Pancreas (tissue), 10 donors: ENCODE measurements at places on chromosomes 3 and 15. TPM values are rescaled to one million over a fixed set of nuclear protein-coding genes. Genes with fewer than 3 reads are reported as not detected.

- H3K36me3 ChIP-seq: no peaks in the 10 kb centered on the region
- H3K27me3 ChIP-seq: no peaks in the 10 kb centered on the region
- DNase-seq: no peak
- H3K4me1 ChIP-seq: no peaks in the 10 kb centered on the region
- no peak overlapping the region for H3K4me3 ChIP-seq
Measured at GRCh38 chr3:41464401-41464800, 265.1 kb downstream of the CTNNB1 start.

- no peaks in the 10 kb centered on the region for H3K36me3 ChIP-seq
- no peak overlapping the region for H3K27ac ChIP-seq
- no peaks in the 10 kb centered on the region for H3K27me3 ChIP-seq
- no peak overlapping the region for H3K4me3 ChIP-seq
- H3K4me1 ChIP-seq: no peaks in the 10 kb centered on the region
Measured at GRCh38 chr3:37737134-37737533, 124.5 kb upstream of the CTDSPL start.

GRCh38 chr3:67704322-67704721, 49.9 kb upstream of the SUCLG2 start:
- no peaks in the 10 kb centered on the region for H3K36me3 ChIP-seq
- H3K27ac ChIP-seq: no peak overlapping the region
- no peak overlapping the region for H3K4me3 ChIP-seq
- DNase-seq: no peak

SCAPER gene
- polyA plus RNA-seq: 3.0 TPM

CPEB1 gene
- 0.68 TPM for polyA plus RNA-seq

DNA sequence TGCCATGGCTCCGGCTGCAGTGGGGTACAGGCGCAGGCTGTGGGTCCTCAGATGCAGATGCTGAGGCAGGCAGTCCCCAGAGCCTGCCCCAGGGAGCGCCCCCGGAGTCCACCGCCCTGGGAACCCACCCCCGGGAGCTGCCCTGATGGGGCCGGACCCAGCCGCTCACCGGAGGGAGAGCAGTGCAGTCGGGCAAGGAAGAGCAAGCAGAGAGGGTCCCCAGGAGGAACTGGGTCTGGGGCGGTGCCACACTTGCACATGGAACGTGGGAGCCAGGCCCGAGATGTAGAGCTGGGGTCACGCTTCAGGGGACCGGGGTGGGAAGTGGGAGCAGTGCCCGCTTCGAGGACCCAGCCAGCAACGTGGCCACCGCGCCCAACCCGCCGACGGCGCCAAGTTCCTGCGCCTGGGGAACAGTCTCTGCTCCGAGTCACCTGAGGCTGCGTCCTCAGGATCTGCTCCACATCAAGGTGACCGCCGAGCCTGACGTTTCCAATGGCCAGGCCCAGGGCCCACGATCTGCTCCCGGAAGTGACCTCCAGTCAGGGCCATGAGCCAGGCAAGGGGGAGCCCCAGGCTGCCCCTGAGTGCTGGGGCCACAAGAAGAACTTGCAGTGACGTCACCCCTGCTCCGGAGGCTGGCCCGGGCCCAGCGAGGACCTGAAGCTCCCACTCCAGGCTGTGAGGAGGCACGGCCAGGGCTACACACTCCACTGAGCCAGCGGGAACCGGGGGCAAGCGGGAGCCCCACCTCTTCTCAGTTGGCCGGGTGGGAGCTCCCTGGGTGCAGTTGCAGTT, 27.0 kb upstream of the TFG start:
- no peak overlapping the region for H3K27ac ChIP-seq
- no peaks in the 10 kb centered on the region for H3K36me3 ChIP-seq
- H3K4me3 ChIP-seq: no peak overlapping the region
- no peaks in the 10 kb centered on the region for H3K27me3 ChIP-seq
- H3K4me1 ChIP-seq: no peaks in the 10 kb centered on the region
- peak; percentile 23 for DNase-seq

DNA sequence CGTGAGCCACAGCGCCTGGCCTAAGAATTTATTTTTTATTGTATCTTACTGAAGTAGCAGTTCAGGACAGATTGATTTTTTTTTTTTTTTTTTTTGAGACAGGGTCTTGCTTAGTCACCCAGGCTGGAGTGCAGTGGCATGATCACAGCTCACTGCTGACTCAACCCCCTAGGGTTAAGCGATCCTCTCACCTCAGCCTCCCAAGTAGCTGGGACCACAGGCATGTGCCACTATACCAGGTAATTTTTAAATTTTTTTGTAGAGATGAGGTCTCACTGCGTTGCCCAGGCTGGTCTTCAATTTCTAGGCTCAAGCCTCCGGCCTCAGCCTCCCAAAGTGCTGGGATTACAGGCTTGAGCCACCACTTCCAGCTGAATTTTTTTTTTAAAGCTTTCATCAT, 99.8 kb upstream of the HERC1 start:
- no peaks in the 10 kb centered on the region for H3K4me1 ChIP-seq
- H3K36me3 ChIP-seq: no peaks in the 10 kb centered on the region
- no peak overlapping the region for H3K4me3 ChIP-seq
- H3K27me3 ChIP-seq: no peaks in the 10 kb centered on the region

WDR93 gene
- 0.11 TPM for polyA plus RNA-seq

GRCh38 chr15:90300988-90301706, 35.7 kb downstream of the NGRN start:
- no peaks in the 10 kb centered on the region for H3K27me3 ChIP-seq
- H3K36me3 ChIP-seq: no peaks in the 10 kb centered on the region
- peaks cover 23% of the 10 kb centered on the region for H3K4me1 ChIP-seq
- H3K27ac ChIP-seq: no peak overlapping the region

MUSTN1 gene
- polyA plus RNA-seq: 63.7 TPM

DNA sequence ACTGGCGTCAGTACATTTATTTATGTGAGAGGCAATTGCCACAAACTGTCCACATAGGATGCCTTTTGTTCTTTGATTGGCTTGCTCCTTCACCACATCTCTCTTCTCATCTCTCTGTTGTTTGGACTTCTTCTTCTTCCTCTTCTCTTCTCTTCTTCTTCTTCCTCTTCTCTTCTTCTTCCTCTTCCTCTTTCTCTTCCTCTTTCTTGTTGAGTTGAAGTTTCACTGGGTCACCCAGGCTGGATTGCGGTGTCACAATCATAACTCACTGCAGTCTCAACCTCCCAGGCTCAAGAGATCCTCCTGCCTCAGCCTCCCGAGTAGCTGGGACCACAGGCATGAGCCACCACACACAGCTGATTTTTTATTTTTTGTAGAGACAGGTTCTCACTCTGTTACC, 67.7 kb upstream of the GSK3B start:
- H3K36me3 ChIP-seq: no peaks in the 10 kb centered on the region
- peaks cover 3% of the 10 kb centered on the region for H3K4me1 ChIP-seq
- no peak overlapping the region for H3K27ac ChIP-seq
- H3K4me3 ChIP-seq: no peak overlapping the region
- no peak for DNase-seq

- no peak overlapping the region for H3K4me3 ChIP-seq
- H3K27ac ChIP-seq: no peak overlapping the region
- H3K36me3 ChIP-seq: no peaks in the 10 kb centered on the region
- H3K27me3 ChIP-seq: no peaks in the 10 kb centered on the region
- no peak for DNase-seq
- no peaks in the 10 kb centered on the region for H3K4me1 ChIP-seq
Measured at GRCh38 chr3:126948980-126949535, 33.9 kb upstream of the PLXNA1 start.

- no peaks in the 10 kb centered on the region for H3K4me1 ChIP-seq
- no peaks in the 10 kb centered on the region for H3K36me3 ChIP-seq
- no peak for DNase-seq
Measured at GRCh38 chr15:87733977-87734376, 522.6 kb downstream of the NTRK3 start.

- DNase-seq: no peak
- no peak overlapping the region for H3K27ac ChIP-seq
- no peaks in the 10 kb centered on the region for H3K4me1 ChIP-seq
- no peaks in the 10 kb centered on the region for H3K36me3 ChIP-seq
- H3K27me3 ChIP-seq: no peaks in the 10 kb centered on the region
- H3K4me3 ChIP-seq: no peak overlapping the region
Measured at GRCh38 chr3:189780546-189781270, 149.5 kb downstream of the TP63 start.

GRCh38 chr15:85570336-85570735, 189.9 kb downstream of the AKAP13 start:
- H3K27ac ChIP-seq: no peak overlapping the region
- H3K36me3 ChIP-seq: no peaks in the 10 kb centered on the region
- DNase-seq: no peak
- H3K27me3 ChIP-seq: no peaks in the 10 kb centered on the region
- no peak overlapping the region for H3K4me3 ChIP-seq

ABI3BP gene
- 2.6 TPM for polyA plus RNA-seq

HCLS1 gene
- polyA plus RNA-seq: 8.1 TPM

ACOX2 gene
- 7.9 TPM for polyA plus RNA-seq

DNA sequence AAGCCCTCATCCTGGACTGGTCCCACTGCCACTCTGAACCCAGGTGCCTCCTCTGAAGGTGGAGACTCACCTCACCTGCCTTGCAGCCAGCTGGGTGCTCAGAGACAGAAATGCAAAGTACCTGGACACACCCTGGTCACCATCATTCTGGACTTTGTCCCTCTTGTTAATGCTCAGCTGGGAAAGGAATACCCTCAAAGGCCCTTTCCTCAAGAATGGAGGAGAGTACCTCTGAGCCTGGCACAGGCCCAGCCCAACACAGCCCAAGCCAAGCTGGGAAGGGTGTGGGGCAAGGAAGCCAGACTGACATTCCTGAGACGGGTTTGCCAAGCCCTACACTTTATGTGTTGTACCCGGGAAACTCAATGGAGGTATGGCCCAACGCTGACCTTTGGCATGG, 983 bp upstream of the ALAS1 start:
- H3K36me3 ChIP-seq: no peaks in the 10 kb centered on the region
- H3K27ac ChIP-seq: no peak overlapping the region
- no peak overlapping the region for H3K4me3 ChIP-seq
- H3K4me1 ChIP-seq: peaks cover 16% of the 10 kb centered on the region
- no peaks in the 10 kb centered on the region for H3K27me3 ChIP-seq
- DNase-seq: no peak

- H3K36me3 ChIP-seq: no peaks in the 10 kb centered on the region
- H3K4me3 ChIP-seq: no peak overlapping the region
- no peaks in the 10 kb centered on the region for H3K4me1 ChIP-seq
- DNase-seq: no peak
Measured at GRCh38 chr3:107822308-107822707, 268.5 kb downstream of the CD47 start.

DNA sequence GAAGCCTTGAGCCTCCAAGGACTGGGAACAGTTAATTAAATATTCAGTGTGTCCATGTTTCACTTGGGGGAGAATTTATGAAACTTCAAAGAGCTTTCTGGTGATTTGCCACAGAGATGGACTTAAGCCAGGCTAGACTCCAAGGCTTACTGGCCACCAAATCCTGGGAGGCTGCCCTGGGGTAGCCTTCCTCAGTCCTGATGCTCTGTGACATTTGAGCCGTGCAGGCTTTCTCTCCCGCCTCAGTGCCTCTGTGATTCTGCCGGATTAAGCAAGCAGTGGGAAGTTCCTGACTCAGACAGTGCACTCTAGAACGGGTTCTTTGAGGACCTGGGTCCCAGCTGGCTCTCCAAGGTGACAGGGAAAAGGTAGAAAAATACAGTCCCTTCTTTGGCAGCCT, 314.7 kb upstream of the ICE2 start:
- no peaks in the 10 kb centered on the region for H3K27me3 ChIP-seq
- no peaks in the 10 kb centered on the region for H3K4me1 ChIP-seq
- no peak for DNase-seq
- H3K36me3 ChIP-seq: no peaks in the 10 kb centered on the region

GRCh38 chr15:62320259-62320658, 155.2 kb upstream of the C2CD4B start:
- no peaks in the 10 kb centered on the region for H3K27me3 ChIP-seq
- no peaks in the 10 kb centered on the region for H3K36me3 ChIP-seq
- no peak overlapping the region for H3K27ac ChIP-seq
- H3K4me1 ChIP-seq: no peaks in the 10 kb centered on the region
- DNase-seq: no peak

SPATA12 gene
- polyA plus RNA-seq: not detected

DNA sequence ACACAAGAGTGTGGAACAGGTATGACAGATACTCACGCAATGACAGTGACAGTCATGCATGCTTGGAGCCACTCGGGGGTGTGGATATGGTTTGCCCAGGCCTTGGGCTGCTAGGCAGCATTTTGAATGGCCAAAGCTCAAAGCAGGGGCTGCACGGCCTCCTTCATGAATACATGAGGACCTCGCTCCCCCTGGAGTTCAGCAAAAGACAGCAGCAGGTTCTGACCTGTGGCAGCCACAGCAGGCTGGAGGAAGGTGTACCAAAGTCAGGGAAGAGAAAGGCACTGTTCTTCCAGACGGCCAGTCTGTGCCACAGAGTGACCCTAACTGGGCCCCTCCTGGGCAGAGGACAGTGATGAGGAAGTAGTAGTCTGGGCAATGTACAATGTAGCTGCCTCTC, 88.2 kb upstream of the C2CD4B start:
- H3K27ac ChIP-seq: no peak overlapping the region
- DNase-seq: no peak
- no peak overlapping the region for H3K4me3 ChIP-seq
- no peaks in the 10 kb centered on the region for H3K27me3 ChIP-seq
- no peaks in the 10 kb centered on the region for H3K36me3 ChIP-seq
- no peaks in the 10 kb centered on the region for H3K4me1 ChIP-seq

ARHGAP11A gene
- 3.4 TPM for polyA plus RNA-seq

IMPG2 gene
- 0.04 TPM for polyA plus RNA-seq

CHRD gene
- polyA plus RNA-seq: 23.3 TPM

CRYBG3 gene
- polyA plus RNA-seq: 5.4 TPM

DNA sequence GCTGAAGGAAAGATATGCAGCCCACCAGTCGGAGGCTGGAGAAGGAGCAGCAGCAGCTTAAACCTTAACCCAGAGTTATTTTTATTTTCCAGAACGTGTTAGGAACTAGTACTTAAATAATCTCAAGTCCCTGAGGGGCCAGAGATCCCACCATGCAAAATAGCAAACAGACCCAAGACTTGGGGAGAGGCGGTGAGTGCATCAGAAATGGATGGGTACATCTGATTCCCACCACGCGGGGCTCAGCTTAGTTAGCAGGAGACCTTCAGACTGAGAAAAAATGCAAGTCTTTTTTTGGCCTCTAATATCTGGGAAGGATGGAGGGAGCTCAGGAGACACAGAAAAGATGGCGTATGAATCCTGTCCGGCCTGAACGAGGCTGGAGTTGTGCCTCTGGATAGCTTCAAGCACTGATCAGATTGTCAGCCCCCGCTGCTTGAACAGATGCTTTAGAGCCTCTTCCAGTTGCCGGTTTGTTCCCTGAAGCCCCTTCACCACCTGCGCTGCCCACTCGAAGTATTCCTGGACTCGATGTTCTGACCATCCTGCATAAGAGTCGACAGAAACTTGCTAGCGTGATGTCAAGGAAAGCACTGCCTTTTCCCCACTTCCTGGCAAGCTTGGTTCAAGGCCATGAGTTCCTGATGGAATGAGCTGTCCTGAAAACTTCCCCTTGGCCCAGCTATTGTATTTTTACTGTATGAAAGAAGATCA, 1.3 kb downstream of the HDDC3 start:
- H3K4me3 ChIP-seq: no peak overlapping the region
- H3K36me3 ChIP-seq: no peaks in the 10 kb centered on the region
- peak overlapping the region; percentile 92 for H3K27ac ChIP-seq
